IPS-NIHi11 (cell line): ENCODE measurements at places on chromosomes 6 and 20.

DNA sequence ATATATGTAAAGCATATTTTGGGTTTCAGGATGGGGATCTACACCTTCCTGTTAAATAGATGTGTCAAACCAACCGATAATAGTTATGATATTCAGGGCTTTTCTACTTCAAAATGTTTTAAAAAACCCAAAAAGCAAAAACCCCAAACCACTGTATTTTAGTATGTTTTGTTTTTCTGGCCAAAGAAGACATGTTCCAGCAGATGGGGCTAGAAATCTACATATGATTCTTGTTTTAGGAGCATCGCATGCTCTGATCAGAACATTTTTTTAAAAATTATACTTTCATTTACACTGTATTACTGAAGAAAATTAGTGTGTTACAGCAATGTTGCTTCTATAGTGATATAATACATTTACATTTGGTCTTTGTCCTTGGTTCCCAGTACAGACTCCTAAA lies 11.0 kb downstream of the RMND1 start:
- no peak for DNase-seq

- no peak for DNase-seq
These were observed 22.6 kb upstream of the BTN3A2 start for GRCh38 chr6:26342106-26343004.

- peak; percentile 45 for DNase-seq
These were observed 66.7 kb upstream of the ARMC2 start for GRCh38 chr6:108781419-108782100.

- DNase-seq, result no peak
These were observed 9.9 kb upstream of the ZNF311 start for GRCh38 chr6:29014729-29015608.

- no peak for DNase-seq
These were observed 9.2 kb upstream of the TFAP2A start for GRCh38 chr6:10424040-10424439.

DNA sequence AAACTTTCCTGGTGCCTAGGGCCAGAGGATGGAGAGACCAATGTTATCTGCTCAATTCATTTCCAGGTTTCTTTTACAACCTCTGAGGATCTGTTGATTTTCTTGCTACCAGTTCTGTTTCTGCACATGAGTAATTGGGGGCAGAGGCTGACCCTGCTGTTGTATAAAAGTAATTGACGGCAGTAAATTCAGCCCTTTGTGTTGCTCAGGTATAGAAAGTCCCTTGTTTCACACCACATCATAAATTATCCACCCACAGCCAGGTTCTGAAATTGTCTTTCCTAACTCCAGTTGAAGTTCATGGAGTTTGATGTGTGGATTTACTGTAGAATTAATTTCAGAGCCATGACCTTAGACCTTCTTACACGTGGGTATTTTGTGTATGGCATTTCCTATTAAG lies 107.4 kb upstream of the GRIK2 start:
- no peak for DNase-seq

DNA sequence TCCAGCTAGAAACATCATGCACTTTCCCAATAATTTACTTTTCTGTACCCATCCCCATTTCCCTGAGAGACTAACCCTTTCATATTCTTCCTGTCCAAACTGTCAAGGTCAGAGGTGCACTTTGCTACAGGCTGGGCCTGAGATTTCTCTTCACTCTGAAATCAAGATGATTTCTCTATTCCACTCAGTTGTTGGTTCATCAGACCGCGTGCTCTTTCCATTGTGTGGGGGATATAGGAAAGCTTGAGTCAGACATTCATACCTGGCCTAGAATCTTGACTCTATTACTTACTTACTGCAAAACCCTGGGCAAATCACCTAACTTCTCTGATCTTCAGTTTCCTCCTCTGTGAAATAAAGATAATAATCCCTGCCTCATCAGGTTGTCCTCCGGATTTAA lies 4.7 kb upstream of the ZDHHC14 start:
- DNase-seq, result no peak

DNA sequence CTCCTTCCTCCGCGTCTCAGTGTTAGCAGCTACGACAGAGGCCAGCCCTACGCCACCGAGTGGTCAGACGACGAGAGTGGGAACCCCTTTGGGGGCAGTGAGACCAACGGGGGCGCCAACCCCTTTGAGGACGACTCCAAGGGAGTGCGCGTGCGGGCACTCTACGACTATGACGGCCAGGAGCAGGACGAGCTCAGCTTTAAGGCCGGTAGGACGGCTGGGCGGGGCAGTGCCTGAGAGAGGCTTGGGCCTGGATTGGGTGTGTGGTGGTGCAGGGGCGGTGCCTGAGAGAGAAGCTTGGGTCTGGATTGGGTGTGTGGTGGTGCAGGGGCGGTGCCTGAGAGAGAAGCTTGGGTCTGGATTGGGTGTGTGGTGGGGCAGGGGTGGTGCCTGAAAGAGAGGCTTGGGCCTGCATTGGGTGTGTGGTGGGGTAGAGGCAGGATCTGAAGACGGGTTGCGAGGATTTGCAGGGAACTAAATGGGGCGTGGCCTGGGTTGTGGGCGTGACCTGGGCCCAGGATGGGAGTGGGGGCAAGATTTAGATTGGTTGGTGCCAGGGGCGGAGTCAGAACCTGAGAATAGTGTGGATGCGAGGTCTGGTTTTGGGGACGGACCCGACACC lies 24.4 kb downstream of the SPDEF start:
- peak; percentile 82 for DNase-seq

DNA sequence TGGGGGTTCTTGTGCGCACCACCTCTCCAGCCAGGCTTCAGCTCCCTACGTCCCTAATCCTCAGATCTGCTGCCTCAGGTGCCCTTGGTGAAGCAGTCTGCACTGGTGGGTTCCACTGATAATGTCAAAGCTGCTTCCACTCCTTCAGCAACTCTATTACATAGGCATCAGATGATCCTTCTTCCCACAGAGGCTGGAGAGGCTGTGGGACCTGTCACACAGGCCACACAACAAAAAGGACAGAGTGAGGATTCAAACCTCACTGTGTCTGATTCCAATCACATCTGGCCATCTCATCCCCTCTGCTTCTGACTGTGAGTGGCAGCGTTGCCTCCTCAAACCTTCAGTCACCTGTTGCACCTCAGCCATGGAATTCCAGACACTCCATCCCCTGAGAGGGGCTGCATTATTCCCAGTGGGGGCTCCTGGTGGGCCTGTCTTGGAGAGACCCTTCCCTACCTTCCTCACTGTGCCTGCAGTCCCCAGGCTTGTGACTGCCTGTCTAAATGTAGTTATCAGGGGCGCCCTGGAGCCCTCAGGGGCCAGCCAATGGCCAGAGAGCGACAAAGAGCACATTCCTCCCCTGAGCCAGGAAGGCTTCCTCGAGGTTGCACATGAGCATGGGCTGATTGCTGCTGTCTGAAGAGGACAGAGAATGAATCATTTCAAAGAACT lies 211.4 kb upstream of the ECI2 start:
- DNase-seq, result no peak

DNA sequence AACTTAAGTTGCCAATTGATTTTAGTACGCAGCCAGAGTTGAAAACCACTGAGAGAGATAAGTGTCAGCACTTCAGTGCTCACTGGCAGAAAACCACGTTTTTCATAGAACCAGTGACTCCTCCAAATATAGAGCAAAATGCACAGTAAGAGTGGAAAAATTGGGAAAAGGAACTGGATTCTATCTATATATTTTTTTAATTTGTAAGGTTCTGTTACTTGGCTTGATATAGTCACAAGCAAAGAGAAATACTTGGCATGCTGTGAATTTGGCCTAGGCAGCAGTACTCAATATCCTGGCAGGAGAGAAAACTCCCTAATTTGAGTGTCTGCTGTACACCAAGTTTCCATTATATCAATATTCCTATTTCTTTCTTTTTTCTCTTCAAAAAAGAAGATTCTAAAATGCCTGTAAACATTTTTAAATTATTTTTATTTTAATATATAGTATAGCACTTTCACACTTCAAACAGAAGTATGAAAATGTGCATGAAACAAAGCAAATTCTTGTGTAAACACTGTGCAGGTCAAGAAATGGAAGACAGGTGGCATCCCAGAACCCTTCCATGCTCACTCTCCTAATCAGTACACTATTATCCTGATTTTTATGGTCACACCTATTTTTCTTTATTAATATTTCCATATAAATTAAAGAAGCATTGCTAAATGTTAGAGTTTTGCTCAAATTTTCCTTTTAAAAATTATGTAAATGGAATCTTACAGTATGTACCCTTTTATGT lies 561.8 kb upstream of the RNF217 start:
- DNase-seq, result no peak

GRCh38 chr6:35602133-35602946 lies 86.4 kb downstream of the FKBP5 start:
- no peak for DNase-seq

DNA sequence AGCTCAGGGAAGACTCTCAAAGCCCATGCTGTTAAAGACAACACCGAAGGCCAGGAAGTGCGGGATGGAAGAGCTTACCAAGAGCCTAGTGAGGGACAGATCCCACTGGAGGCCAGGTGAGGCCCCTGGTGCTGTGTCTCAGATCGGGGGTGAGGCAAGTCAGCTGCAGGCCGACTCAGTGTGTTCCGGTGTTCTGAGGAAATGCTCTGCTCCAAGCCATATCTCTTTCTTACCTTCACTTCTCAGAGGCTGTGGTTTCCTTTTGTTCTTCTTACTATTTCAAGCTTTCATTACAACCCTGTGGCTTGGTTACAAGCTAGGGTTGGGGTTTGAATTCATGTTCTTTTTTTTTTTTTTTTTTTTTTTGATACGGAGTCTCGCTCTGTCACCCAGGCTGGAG lies 114.3 kb upstream of the ZFP64 start:
- DNase-seq, result no peak

GRCh38 chr6:33740794-33741193 lies 5.9 kb downstream of the IP6K3 start:
- DNase-seq, result no peak

DNA sequence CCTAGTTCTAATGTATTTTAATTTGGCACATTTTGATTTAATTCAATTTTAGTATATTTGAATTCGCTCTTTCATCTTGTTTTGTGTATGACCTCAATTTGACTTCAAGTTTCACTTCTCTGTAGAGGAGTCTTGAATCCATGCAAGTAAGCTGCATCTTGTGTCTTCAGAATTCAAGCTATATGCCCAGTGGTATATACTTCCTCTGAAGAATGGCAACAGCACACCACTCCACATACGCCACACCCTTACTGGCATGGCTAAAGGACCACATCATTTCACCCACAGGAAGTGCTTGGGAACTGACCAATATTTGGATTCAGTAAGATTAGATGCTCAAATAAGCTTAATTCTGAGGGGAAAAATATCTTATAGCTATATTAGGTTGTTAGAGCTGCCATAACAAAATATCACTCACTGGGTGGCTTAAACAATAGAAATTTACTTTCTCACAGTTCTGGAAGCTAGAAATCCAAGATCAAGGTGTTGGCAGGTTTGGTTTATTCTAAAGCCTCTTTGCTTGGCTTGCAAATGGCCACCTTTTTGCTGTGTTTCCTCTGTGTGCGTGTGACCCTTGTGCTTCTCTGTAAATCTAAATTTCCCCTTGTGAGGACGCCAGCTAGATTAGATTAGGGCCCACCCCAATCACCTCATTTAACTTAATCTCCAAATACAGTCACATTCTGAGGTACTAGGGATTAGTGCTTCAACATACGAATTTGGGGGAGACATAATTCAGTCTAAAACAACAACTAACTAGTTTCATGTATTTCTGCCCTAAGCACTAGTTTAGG lies 2.8 kb upstream of the ASF1A start:
- DNase-seq, result no peak
